ENCODE measurements at places on chromosomes 5 and 9.

- DNase-seq, result no peak
These were observed 21.8 kb upstream of the TTC1 start for GRCh38 chr5:159987031-159987674.

DNA sequence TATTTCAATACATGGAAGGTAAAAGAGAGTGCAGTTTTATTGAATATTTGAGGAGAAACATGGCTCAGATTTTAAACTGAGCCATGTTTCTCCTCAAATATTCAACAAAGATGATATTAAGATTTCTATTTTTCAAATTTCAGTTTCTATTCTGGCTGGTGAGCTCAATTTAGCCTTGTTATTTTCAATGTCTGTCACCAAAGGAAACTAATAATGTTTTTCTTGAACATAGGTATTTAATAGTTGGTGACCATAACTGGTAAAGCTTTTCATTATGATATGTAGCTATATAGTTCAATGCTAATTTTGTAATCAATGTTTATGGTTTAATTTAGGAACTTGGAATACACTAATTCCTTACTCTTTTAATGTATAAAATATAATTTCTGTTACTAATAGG, 177.4 kb downstream of the FER start:
- DNase-seq, result no peak

GRCh38 chr9:81492710-81493447, 196.5 kb downstream of the TLE1 start:
- DNase-seq, result peak; percentile 96

GRCh38 chr9:127611603-127611898, 526 bp upstream of the STXBP1 start:
- DNase-seq, result no peak

GRCh38 chr5:76953551-76954382, 922 bp downstream of the CRHBP start:
- DNase-seq, result no peak

DNA sequence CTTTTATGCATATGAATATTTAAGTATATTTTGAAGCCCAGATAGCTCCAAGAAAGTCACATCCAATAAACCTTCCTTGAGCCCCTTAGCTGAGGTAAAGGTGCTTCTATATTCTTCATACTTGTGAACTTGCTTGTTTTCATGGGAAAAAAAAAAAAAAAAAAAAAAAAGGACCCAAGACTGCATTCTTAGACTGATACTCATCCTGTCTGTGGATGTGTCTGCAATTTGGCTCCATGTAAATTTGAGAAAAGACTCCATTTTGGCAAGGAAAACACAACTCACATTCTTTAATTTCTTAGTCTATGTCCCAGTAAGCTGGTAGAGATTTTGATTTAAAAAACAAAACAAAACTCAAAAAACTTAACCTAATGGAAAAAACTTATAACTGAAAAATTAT, 238.3 kb downstream of the FBXL17 start:
- DNase-seq, result peak; percentile 24

DNA sequence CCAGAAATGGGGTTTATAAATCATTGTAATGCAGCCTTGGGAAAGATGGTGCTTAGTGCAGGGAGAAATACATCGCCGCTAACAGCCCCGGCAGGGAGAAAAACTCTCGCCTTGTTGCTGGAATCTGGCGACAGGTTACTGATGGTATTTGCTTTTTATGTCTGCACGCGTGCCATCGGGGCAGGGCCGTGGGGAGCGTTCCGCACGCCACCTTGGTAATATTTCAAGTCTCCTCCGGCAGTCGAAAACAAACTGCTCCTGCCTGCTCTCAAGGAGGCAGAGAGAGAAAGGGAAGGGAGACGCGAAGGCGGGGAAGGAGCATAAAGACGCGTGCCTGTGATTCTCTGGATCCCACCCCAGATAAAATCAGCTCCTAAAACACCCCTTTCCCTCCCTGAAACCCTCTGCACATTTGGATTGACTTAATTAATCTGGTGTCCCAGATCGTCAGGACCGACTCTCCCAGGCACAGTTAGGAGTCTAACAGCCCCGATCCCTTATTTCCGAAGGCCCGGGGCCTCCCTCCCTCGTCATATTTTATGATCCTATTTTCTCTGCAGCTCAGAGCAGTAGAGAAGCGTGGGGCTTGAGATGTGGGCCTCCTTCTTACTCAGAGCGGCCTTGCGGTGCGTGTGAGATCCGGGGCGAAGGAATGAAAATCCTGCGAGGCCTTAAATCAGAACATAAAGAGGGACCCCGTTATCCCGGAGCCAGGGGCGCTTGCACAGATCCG, 47.7 kb downstream of the CFAP77 start:
- no peak for DNase-seq

- no peak for DNase-seq
These were observed 30.8 kb upstream of the REEP2 start for GRCh38 chr5:138408023-138408422.

DNA sequence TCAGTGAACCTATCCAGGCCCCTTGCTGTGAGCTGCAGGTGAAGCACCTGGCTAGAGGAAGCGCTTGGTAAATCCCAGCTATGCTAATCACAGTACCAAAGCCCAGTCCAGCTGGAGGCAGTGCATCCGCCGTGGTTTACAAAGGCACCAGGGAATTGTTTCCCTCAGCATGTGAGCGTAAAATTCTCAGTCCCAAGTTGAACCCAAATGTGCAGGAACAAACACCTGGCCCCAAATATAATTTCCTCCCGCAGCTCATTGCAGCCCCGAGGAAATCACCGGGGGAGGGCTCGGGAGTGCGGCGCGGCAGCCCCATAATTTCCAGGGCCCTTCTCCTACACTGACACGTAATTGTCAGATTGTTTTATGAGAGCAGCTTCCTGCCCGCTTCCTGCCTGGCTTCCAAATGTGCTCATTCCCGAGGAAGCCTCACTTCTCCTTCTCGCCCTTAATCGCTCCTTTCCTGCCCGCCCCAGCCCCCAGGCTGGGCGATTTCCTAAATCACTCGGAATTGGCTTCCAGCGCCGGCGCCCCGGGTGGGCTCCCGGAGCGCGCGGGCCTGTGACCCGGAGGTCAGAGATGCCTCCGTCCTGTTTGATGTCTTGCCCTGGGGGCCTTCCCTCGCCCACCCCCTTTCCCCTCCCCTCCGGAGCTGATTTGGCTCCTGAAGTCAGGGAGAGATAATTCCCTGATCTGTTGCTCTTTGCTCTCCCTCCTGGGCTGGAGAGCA, 134.4 kb downstream of the FGF1 start:
- no peak for DNase-seq
